A549 treated with DMSO at 1 μM for 4 hours (cell line): ENCODE measurements at places on chromosomes 7 and 10. TPM values are rescaled to one million over a fixed set of nuclear protein-coding genes. Genes with fewer than 3 reads are reported as not detected.

Gene SAMD9L
- total RNA-seq = 0.68 to 1.4 TPM (median 0.90 TPM) in 5 replicates

Gene HMX3
- not detected in 5 replicates for total RNA-seq

Gene CALHM1
- total RNA-seq = not detected in 5 replicates

Gene GNAI1
- total RNA-seq = 32.3 to 41.4 TPM (median 39.2 TPM) in 5 replicates

Gene MUC12
- 15.5 to 19.1 TPM (median 18.6 TPM) in 5 replicates for total RNA-seq
